AG20443 (cell line): ENCODE measurements at places on chromosomes 12 and 14.

DNA sequence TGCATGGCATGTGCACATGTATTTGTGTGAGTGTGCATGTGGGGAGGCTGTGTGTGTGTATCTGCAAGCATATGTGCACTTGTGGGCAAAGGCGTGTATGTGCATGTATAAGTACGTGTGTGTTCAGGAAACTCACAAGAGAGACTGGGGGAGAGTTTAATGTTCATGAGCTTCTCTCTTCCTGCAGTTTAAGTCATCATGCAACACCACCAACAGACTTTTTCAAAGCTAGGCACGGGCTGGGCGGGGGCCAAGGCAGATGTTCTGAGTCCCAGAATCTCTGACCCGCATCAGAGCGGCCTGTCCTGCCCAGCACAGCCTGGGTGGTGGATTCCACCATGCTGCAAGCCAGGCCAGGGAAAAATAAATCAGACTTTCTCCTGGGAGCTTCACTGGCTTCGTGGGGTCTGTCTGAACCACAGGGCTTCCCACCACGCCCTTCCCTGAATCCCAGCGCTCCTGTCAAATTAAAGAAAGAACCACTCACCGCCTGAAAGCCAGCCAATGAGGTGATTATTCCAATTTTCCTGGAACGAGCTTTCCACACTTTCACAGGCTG, 75.7 kb downstream of the PITPNM2 start:
- DNase-seq, result no peak

- no peak for DNase-seq
These were observed 674.3 kb downstream of the TMEM121 start for GRCh38 chr14:106200541-106201315.

GRCh38 chr12:57111031-57111734, at the start of gene STAT6:
Gene STAT6 (minus strand): TSS chr12:57111362. CDS start chr12:57108278, 3,084 bp downstream.
- DNase-seq, result peak; percentile 76

DNA sequence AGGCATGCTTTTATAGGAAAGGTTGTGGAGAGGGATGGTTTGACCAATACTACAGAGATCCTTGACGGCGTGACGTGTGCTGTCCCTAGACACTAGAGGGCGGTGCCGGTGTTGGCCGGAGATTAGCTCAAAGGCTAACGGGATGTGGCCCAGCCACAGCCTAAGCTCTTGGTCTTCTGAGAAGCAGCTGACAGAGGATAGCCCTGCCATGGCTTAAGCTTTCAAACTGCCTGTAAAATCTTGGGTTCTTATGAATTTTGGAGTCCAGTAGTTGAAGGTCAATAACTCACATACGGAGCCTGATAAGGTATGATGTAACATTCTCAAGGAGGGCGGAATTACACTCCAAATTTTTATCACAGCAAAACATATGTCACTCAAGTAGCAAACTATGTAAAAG, 515.7 kb upstream of the ATXN7L3B start:
- no peak for DNase-seq

- no peak for DNase-seq
These were observed 25.6 kb upstream of the CABP1 start for GRCh38 chr12:120614848-120615247.
